ENCODE measurements at places on chromosomes 7 and 10.

- peak; percentile 70 for DNase-seq
Observed at GRCh38 chr7:33764752-33765451, 140.4 kb upstream of the BMPER start.

GRCh38 chr7:122064971-122065370 lies 79.1 kb downstream of the AASS start:
- no peak for DNase-seq

GRCh38 chr10:6176691-6177231 lies 26.0 kb upstream of the PFKFB3 start:
- peak; percentile 39 for DNase-seq

- no peak for DNase-seq
Observed at GRCh38 chr10:69208761-69209160, 11.4 kb upstream of the HKDC1 start.

GRCh38 chr7:141158561-141158960 lies 84.7 kb downstream of the TMEM178B start:
- DNase-seq, result peak; percentile 97

DNA sequence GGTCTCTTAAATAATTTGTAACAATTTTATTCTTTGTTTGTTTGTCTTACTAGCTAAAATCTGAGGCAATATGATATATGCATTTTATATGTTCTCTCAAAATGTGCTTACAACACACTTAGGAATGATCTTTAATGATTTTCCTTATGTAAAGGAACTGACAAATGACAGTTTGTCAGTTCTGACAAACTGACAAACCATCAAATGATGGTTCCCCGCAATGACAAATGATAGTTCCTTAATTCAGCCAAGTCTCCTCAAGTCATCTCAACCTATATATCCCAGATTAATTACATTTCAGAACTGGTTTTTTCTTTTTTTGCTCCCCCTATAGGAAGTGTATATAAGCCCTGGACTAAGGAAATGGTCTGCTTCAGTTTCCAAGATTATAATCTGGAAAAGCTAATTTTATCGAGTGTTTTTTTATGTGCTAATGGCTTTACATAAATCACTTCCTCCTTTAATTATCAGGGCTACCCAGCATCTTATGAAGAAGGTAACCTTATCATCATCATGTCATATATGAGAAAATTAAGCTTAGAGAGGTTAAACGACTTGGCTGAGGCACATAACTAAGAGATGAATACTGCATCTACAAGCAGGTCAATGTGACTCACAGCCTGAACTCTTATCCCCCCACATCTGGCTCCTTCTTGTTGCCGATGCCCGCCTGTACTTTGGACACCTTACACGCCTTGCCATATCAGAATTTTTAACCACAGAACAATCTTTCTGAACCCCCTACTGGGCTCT lies 75.1 kb downstream of the RELN start:
- DNase-seq, result peak; percentile 32

GRCh38 chr10:10418387-10418786 lies 599.3 kb upstream of the CELF2 start:
- DNase-seq, result no peak

DNA sequence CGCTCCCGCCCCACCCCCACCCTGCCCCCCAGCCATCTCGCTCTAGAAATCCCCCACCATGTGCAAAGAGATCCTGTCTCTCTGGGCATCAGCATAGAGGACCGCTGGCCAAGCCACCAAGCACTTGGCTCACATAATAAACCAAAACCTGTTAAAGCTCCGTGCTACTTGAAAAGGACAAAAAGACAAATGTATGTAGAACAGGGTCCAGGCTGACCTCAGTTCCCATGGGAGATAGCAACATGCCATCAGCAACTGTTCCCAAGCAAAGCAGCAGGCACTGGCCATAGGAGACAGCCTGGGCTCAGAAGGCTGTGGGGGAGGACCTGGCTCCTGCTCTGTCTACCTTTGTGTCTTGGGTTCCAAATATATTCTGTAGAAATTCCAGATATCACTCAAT lies 38.4 kb upstream of the GDF10 start:
- DNase-seq, result no peak

GRCh38 chr7:22672846-22673680 lies 53.9 kb upstream of the IL6 start:
- peak; percentile 41 for DNase-seq

GRCh38 chr10:123999956-124000615 lies 93.3 kb downstream of the CHST15 start:
- DNase-seq, result no peak

DNA sequence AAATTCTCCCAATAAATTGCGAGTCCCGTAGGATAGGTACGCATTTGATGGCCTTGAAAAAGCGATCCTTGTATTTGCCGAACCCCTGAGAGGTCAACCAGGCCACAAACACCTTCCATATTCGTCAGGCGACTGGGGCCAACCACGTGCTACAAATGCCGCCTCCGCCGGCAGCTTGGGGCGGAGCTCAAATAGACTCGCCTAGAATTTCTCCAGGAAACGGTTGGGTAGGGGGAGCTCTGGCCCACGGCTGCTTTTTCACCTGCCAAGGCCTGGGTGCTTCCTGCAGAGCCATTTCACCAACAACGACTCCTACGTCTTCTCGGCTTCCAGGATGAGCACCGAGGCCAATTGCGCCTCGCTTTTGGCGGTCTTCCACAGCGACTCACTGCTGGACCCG lies 53.4 kb upstream of the KIF5B start:
- DNase-seq, result no peak

DNA sequence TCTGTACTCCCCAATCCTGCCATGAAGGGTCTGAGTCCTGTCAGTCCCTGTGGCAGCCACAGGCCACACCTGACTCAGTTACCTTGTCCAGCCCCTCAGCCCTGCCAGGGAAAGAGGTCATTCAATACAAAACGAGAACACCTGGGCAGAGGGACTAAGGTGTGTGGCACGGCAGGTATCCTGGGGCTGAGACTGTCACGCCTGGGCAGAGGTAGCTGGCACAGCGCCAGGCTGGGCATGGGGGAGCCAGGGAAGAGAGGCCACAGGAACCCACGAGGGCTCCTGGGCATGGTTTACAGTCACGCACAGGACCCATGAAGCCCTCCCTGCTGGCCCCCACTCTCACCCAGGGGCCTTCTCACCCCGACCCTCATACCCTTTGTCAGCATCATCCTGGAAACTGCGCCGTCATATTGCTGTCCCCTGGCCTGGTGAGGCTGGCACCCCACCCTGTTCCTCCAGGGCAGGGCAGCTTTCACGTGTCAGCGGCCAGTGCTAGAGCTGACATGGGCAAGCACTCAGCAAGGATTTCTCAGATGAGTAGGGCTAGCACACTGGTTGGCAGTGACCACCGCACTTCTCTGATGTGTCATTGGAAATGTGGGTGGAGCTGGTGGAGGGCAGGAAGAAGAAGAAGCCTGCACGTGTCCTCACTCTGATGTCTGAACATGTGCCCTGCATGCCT lies 42.7 kb downstream of the LRRC18 start:
- DNase-seq, result no peak

- DNase-seq, result peak; percentile 9
Observed at GRCh38 chr7:70288781-70289456, 690.6 kb downstream of the AUTS2 start.

GRCh38 chr7:77226357-77226839 lies 26.8 kb upstream of the FGL2 start:
- DNase-seq, result peak; percentile 43

DNA sequence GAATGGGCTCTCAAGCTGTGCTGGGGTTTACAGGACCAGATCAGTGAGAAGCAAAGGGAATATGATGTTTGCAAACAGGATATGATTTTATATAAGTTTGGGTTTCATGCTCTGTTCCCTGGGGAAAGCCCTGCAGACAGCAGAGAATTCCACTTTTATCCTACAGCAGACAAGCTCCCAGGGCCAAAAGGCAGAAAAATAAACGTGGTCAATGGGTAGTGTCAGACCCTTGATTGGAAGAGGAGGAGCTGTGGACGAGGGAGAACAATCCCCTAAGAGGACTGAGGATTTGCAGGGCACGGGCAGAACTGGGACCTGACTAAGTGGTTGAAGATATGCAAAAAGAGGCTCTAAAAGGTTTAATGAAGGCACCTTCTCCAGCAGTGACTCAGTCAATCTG lies 275.3 kb downstream of the HDAC9 start:
- DNase-seq, result no peak

DNA sequence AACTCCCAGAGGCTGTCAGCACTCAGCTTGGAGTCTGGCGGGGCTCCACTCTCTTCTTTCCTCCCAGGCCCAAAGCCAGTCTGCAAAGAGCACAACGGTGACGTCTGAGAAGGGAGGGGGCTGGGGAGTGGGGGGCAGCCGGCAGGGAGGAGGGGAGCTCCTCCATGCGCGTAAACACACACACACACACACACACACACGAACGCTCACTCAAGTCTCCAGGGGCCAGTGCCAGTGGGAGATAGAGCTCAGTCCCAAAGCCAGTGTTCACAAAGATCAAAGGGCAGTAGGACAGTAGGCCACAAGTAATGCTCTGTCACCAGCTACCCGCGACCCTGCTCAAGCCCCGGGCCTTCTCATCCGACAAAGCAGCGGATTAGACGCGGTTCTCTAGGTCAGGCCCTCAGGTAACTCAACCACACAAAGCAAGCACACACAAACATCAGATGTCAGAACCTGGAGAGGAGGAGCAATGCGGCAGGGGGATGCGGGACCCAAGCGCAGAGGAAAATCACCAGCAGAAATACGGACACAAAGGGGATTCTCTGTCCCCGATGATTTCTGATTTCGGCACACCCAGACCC lies 19.9 kb downstream of the TCAF1 start:
- DNase-seq, result peak; percentile 66

GRCh38 chr10:54708591-54708990 lies 92.4 kb downstream of the PCDH15 start:
- DNase-seq, result no peak

- DNase-seq, result peak; percentile 53
Observed at GRCh38 chr10:86668297-86669165, at the start of gene LDB3. TSS of gene LDB3 (plus strand) at chr10:86668511. CDS start at chr10:86668692, 181 bp downstream.

GRCh38 chr10:87921931-87922688 lies 58.7 kb downstream of the PTEN start:
- no peak for DNase-seq

DNA sequence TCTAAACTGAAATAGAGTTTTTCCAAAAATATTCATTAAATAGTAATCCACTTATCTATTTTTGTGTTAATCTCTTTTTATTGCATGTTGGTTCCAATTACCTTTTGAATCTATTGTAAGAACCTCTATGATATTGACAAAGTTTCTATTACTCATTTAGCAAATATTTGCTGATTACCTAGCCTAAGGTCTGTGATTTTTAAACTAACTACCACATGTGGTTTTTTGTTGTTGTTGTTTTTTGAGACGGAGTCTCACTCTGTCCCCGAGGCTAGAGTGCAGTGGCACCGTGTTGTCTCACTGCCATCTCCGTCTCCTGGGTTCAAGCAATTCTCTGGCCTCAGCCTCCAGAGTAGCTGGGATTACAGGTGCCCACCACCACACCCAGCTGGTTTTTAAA lies 2.0 kb upstream of the ASB13 start:
- no peak for DNase-seq

DNA sequence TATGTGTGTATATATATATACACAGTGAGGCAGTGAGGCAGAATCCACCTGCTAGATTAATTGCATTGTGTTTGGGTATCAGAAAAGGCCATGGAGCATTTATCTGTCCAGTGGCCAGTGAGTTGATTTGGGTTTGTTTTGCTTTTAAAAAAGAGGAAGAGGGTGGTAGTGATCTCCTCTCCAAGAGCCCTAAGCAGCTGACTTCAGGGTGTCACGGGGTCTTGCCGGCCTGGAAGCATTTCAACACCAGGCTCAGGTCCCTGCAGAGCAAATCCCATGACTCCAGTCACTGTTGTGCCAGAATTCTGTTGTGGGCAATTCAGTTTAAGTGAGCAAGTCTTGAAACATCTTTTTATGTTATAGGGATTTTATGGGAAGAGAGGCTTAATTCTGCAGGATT lies 30.6 kb upstream of the GPNMB start:
- DNase-seq, result no peak

DNA sequence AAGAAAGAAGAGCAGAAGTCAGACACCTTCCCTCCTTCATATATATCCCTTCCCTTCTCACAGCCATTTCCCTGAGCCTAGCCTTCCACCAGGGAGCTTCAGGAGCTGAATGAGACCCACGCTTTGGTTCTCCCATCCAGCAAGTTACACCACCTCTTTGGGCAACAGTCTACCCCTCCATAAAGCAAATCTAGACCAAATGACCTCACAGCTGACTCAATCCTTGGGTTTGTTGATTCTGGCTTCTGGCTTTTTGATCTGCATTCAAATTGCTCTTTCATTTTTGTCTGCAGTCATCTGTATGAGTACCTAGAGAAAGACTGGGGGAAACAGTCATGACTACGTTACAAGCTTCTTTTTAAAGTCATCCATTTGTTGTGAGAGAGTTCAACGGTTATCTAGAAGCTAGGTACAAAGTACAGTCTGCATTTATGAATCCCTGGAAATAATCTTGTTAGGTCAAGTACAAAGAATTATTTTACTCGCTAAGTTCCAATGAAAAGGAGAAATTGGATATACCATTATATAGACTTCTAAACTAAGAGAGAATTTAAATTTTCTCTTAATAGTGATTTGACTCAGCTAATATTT lies 86.3 kb downstream of the RAB11FIP2 start:
- DNase-seq, result peak; percentile 35

DNA sequence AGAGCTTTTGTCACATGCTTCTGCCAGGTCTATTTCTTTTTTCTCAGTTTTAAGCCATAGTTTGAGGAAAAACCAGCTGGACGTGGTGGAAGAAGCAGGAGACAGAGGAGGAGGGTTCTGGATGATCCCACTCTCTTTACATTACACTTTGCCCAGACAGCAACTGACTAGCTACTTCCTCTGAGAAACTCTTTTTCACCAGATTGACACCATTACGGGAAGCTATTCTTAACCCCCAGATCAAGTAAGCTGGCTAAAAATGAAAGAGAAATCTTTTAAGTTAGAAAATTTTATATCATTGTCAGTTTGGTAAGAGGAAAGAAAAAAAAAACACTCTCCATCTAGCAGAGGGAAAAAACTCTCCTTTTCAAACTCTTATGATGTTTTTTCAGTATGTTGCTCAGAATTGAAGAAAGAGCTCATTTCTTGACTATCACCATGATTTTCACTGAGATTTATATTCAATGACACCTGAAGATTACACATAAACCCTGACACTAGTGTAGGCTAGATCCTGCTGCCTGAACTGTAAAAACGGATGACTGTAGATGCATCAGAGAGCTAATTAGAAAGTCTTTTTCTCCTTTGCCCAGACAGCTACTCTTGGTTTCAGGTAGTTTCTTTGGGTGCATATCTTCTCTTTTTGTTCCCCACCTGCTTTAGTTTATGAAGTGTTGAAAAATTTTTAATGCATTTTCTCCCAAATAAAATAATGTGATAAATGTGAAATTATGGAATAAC lies 203.1 kb downstream of the TFEC start:
- no peak for DNase-seq
